Astrocyte of the hippocampus (primary cell): ENCODE measurements at places on chromosomes 2 and 18.

DNA sequence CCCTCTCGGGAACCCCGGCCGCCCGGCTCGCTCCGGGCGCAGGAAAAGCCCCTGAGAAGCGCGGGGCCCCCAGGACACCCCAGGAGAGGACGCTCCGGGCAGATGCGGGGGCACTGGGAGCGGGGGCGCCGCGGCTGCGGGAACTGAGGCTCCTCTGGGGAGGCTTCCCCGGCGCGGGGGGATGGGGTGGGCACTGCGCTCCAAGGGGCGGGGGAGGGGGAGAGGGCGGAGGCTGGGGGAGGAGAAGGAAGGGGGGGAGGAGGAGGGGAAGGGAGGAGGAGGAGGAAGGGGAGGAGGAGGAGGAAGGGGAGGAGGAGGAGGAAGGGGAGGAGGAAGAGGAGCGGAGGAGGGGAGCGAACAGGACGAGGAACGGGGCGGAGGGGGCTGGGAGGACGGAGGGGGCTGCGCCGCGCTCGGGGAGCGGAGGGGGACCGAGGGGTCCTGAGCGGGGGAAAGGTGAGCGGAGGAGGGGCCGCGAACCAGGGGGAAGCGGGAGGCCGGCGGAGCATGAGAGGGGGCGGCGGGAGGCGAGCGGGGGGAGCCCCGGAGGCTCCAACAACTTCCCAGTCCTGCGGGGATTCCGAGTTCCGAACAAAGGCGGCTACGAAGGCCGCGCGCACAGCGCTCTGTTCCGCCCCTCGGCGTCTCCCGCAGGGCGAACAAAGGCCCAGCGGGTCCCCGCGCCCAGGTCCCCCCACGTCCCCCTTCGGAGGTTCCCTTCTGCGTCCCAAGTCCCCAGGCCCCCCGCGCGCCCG, 742 bp downstream of the PXDN start:
- DNase-seq: peak; percentile 82

- DNase-seq: peak; percentile 77
These were observed 186.5 kb upstream of the FANCL start for GRCh38 chr2:58427572-58428095.

GRCh38 chr2:120470041-120470965, 124.4 kb downstream of the INHBB start:
- DNase-seq: peak; percentile 90

GRCh38 chr2:37809525-37809924, 115.6 kb upstream of the RMDN2 start:
- peak; percentile 65 for DNase-seq

GRCh38 chr2:203891474-203891873, 23.9 kb downstream of the CTLA4 start:
- no peak for DNase-seq

DNA sequence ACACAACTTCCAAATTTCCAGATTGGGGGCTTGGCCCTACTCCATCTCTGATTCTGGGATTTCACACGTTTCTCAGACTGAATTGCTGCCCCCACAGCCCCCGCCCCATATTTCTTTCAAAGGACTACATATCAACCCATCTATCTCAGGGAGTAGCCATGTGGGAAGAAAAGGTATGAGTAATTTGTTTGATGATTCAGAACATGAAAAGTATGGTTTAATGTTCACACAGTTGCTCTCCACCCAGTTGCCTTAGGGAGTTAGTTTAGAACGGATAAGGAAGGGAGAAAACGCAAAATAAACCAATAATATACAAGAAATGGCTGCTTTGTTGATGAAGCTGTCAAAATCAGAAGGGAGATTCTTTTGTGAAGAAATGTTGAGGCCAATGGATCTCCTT, 145.1 kb downstream of the PIEZO2 start:
- no peak for DNase-seq

DNA sequence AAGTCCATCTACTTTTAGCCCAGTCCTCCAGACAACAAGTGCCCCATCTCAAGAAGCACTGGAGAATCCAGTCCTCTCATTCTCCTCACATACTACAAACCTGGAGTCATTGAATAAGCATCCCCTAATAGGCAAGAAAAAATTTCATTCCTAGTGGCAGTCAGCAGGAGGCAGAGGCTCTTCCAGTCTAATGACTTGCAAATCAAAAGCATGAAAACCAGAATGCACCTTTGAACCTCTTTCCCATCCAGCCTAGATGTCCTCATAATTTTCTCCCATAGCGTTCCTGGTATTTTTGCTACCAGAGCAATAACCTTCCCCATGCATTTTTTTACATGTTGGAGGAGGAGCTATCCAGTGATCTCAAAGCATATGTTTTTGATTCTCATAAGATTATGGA, 252.6 kb downstream of the TTC32 start:
- DNase-seq: peak; percentile 61

DNA sequence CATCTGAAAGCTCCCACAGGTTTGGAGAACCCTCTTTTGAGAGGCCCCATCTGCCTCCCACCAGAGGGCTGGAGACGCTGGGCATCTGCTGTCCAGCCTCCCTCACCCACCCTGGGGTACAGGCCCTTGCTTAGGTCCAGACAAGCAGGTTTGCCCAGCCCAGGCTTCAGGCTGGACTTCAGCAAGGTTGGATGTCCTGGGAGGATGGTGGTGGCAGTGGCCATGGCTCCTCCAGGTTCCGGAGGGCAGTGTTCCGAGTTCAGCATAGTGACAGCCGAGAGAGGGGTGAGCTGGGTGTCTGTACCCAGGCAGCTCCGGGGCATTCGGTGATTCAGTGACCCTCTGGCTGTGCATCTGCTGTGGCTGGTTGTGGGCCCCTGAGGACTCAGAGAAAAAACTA, 58.2 kb upstream of the HDAC4 start:
- no peak for DNase-seq

GRCh38 chr2:84939426-84940087, 31.4 kb upstream of the KCMF1 start:
- DNase-seq: no peak

DNA sequence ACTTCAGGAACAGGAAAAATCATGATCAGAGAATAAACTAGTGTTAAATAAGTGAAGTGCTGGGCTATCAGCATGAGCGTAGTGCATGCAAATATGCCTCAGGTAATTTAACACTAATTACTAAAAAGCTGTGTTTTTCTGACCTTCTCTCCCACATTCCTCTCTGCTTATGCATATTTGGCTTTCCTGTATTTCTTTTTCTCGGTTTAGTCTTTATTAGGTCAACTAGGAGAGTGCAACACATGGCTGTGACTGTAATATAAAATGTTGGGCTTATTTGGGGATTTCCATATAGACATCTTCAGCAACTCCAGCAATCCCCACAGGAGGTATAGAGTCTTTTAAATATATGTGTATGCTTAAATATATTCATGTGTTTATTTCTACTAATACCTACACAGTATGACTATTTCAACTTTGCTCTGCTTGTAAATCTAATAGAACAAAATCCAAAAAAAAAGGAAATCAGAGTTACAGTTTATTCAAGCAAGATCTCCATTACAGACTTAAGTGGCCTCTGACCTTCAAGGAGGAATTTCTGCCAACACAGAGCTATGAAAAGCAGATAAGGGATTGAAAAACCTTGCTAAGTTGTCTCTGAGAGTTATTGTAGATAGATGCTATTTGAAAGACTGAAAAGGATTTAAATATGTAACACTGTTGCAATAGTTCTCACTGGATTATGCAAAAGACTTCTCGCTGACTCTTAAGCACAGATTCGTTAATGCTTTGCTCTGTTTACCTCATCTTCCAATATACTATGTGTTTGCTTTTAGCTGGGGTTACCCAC, 359.5 kb upstream of the RGPD4 start:
- DNase-seq: no peak

DNA sequence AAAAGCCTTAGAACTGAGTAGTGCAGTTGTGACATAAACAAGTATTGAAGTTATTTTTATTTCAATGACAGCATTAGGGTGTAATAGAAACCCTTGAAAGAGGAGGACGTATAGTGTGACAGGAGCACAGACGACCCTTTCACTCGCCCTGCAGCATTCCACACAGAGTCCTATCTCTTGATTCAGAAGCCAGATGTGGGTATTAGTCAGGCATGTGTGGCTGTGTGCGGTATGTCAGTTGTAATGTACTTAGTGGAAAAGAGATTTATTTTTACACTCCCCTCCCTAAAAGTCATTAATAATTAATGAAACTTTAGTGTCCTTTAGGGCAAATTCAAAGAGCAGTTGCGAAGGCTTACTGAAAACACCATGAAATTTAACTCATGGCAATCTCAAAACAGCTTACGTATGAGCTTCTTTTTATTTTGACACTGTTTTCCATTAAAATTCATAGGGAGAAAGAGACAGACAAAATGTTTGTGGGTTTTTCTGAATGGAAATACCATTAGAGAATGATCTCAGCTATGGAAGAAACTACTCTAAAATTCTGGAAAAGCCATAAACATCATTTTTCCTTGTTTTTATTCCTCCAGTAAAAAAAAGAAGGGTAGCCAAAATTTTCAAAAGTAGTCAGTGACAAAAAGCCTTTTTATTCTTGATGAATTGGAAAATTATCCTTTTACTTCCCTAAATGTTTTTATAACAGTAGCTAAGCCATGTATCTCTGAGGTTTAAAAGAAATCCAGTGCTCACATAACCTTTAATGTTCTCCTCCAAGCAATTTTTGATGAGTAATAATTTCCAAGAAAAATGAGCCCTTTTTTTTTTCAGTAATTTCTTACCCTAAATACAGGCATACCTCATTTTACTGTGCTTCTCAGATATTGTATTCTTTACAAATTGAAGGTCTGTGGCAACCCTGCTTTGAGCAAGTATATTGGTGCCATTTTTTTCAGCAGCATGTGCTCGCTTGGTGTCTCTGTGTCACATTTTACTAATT, 84.0 kb upstream of the DSEL start:
- peak; percentile 61 for DNase-seq

- peak; percentile 57 for DNase-seq
These were observed 217.9 kb upstream of the RND3 start for GRCh38 chr2:150705357-150705756.

DNA sequence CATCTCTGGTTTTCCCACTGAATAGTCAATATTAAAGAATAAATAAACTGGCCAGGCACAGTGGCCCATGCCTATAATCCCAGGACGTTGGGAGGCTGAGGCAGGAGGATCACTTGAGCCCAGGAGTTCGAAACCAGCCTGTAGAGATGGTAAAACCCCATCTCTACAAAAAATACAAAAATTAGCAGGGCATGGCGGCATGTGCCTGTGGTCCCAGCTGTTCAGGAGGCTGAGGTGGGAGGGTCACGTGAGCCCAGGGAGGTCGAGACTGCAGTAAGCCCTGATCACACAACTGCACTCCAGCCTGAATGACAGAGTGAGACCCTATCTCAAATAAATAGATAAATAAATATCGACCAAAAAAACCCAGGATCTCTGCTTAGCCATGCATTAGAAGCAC, 50.2 kb upstream of the BIN1 start:
- DNase-seq: no peak

- peak; percentile 39 for DNase-seq
These were observed 2.0 kb downstream of the XPO1 start for GRCh38 chr2:61536180-61536571.

DNA sequence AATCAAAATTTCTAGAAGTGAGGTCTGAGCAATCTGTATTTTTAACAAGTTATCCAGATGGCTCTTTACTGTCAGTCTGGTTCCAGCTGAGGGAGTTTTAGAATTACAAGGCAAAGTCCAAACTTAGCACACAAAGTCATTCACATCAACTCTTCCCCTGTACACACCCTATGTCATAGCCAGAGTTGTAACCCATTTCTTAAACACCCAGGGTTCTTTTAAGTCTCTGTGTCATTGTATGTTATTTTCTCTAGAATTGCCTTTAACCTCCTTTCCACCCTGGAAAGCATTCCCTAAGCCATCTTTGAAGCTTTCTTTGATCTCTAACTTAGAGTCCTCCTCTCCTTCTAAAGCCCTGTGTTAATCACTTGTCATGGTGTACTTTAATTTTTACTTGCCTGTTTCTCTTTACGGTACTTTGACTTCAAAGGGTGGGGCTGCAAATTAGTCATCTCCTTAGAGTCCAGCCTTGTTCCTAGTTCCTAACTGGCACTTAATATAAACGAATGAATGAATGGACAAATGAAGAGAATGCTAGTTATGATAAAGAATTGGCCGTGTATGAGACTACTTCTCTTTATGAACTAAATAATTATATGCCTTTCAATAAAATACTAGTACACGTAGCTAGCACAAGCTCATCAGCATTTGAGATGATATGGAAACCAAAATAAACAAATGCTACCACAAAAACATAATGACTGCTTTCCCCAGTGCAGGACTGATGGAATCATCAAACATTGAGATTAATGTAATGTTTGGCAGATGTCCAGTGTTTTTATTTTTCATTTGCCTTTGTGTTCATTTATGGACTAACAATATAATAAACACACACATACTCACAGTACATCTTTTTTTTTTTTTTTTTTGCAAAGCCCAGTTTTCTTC, 11.9 kb upstream of the ACTR3 start:
- DNase-seq: no peak

DNA sequence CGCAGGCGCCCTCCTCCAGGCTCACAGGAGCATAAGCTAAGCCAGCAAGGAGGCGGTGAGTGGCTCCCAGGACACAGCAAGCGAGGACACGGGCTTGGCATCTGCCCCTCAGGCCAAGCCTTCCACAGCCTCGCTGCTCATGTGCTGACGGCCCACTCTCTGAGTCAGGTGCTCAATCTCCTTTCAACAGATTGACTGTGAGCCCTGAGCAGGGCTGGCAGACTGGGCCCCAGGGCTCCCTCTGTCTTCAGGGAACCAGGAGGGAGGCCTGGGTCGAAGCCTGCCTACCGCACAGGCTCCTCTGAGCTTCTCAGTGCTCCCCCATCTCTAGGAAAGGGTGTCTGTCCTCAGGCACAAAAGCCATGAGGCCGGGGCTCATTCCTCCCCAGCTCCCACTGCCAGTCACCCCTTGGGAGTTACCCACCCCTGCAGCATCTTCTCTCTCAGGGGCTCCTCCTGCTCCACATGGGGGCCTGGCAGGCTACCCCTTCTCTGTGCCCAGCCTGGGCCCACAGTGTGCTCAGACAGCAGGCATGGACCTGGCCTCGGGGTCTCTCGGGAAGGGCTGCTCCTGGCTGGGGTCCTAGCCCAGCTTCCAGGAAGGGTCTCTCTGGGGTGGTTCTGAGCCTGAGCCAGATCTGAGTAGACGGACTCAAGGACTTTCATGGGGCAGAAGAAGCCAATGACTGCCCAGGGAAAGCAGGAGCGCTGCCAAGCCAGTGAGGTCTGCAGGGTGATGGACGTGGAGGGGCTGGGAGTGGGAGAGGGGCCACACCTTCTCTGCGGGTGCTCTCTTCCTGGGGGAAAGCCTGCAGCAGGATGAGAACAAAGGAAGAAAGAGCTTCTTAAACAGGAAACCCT, 138.0 kb upstream of the GPC1 start:
- DNase-seq: no peak

GRCh38 chr18:21815101-21815500, 74.5 kb downstream of the MIB1 start:
- no peak for DNase-seq

GRCh38 chr2:101956465-101957438, 35.0 kb upstream of the IL1R2 start:
- no peak for DNase-seq

- no peak for DNase-seq
These were observed 886.3 kb downstream of the ERBB4 start for GRCh38 chr2:211652327-211652726.

GRCh38 chr2:202695166-202695565, 60.4 kb downstream of the FAM117B start:
- DNase-seq: no peak

GRCh38 chr2:163191372-163191771, 352.8 kb upstream of the KCNH7 start:
- DNase-seq: peak; percentile 64

- peak; percentile 77 for DNase-seq
These were observed 4.3 kb upstream of the ASIC4 start for GRCh38 chr2:219509780-219510511.
